Spinal cord (tissue), 10 donors: ENCODE measurements at places on chromosomes 1 and 21. TPM values are rescaled to one million over a fixed set of nuclear protein-coding genes. Genes with fewer than 3 reads are reported as not detected.
A peak's percentile ranks its signal among the peaks of the same experiment; 100 is the strongest.

DNA sequence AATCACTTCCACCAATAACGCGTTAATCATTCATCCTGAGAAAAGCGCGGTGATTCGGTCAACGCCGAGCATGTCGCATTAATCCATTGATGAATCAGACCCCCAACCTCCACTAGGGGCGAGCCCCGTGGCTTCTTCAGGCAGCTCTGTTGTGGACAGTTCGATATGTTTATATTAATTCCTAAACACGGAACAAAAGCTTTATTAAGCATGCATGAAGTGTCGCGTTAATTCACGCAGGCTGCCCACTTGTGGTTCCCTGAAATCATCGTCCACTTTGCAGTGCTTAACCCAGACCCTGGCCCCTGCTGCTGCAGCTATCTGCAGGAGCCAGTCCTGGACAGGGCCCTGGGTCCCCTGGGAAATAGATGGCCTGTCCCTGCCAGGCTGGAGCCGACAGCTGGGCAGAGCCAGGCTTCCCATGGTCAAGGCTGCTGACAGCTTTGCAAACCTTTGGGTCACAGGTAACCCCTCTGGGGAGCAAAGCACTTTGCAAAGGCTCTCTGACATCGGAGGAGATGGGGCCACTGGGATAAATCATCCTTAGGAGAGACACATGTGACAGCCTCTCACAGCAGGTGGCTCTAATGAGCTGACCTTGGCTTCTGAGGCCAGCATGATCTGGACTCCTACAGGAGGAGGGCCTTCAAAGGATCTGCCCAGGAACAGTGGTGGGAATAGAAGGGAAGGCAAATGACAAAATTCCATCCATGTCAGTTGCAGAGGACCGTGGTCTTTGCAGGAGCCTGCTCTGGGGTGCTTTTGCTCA lies 137.0 kb upstream of the AJAP1 start:
- no peak overlapping the region for H3K27ac ChIP-seq
- DNase-seq: no peak
- no peak overlapping the region for H3K4me3 ChIP-seq

- no peaks in the 10 kb centered on the region for H3K27me3 ChIP-seq
- no peak for DNase-seq
- H3K4me3 ChIP-seq: no peak overlapping the region
- no peak overlapping the region for H3K27ac ChIP-seq
- H3K4me1 ChIP-seq: no peaks in the 10 kb centered on the region
Measured at GRCh38 chr1:160850993-160851392, 11.7 kb downstream of the CD244 start.

- no peaks in the 10 kb centered on the region for H3K27me3 ChIP-seq
- DNase-seq: no peak
- H3K27ac ChIP-seq: no peak overlapping the region
Measured at GRCh38 chr1:179205284-179205683, 24.2 kb downstream of the ABL2 start.

DNA sequence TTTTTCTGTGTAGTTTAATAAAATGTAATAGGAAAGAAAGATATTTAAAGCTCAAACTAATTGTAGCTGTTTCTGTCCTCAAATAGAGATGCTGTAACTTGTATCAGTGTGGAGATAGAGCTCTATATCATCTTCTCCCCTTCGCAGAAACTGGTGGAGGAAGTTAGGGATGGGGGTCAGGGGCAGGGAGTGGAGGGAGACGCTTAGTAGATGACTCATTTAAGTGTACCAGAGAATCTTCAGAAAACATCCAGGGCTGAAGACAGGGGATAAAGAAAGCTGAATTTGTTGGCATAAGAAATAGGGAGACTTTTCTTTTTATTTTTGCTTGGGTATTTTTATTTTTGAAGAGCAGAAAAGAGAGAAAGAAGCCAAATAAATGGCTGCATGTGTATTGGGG lies 282.6 kb upstream of the DPYD start:
- H3K4me3 ChIP-seq: no peak overlapping the region
- no peak overlapping the region for H3K27ac ChIP-seq
- DNase-seq: no peak
- peaks cover 3% of the 10 kb centered on the region for H3K4me1 ChIP-seq
- H3K27me3 ChIP-seq: no peaks in the 10 kb centered on the region

DNA sequence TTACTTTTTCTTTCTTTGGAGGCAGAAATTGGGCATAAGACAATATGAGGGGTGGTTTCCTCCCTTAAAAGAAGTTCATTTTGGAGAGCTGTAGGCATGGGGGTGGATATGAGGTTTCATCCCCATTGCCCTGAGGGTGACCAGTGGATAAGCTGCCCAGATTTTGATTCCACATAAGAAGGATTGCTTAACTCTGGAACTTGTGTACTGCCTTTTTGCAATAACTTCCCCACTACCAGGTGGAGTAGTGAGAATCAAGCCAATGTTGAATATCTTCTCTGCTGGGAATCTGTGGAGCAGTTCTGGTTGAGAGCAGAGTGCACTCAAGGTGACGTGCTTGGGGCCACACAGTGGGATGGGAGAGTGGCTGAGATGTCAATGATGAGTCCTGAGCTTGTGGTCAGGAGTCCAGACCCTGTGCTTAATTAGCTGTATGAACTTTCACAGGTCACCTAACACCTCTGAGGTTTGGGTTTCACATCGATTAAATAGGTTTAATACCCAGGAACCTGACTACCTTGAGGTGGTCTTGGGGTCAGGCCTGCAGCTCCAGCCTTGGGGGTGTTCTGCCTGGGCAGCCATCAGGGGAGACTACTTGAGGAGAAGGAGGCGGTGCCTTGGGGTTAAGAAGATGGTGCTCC lies 152.9 kb downstream of the FCRL5 start:
- H3K27ac ChIP-seq: no peak overlapping the region
- no peak for DNase-seq
- H3K27me3 ChIP-seq: no peaks in the 10 kb centered on the region
- no peaks in the 10 kb centered on the region for H3K4me1 ChIP-seq

- DNase-seq: no peak
- peaks cover 7% of the 10 kb centered on the region for H3K4me1 ChIP-seq
- no peaks in the 10 kb centered on the region for H3K27me3 ChIP-seq
- no peak overlapping the region for H3K4me3 ChIP-seq
- peaks cover 22% of the 10 kb centered on the region for H3K36me3 ChIP-seq
Measured at GRCh38 chr21:33850401-33850800, 65.2 kb downstream of the ATP5PO start.

GRCh38 chr1:59730759-59731478 lies 83.8 kb upstream of the HOOK1 start:
- no peak for DNase-seq
- no peak overlapping the region for H3K4me3 ChIP-seq
- peak overlapping the region; percentile 72 for H3K27ac ChIP-seq
- H3K4me1 ChIP-seq: peaks cover 7% of the 10 kb centered on the region

- H3K27me3 ChIP-seq: no peaks in the 10 kb centered on the region
- H3K27ac ChIP-seq: no peak overlapping the region
- H3K4me3 ChIP-seq: no peak overlapping the region
- no peaks in the 10 kb centered on the region for H3K4me1 ChIP-seq
- no peaks in the 10 kb centered on the region for H3K36me3 ChIP-seq
- no peak for DNase-seq
Measured at GRCh38 chr1:206049293-206049692, 3.7 kb upstream of the RHEX start.

GRCh38 chr1:205689479-205689878 lies 9.2 kb upstream of the SLC45A3 start:
- H3K27ac ChIP-seq: no peak overlapping the region
- no peaks in the 10 kb centered on the region for H3K36me3 ChIP-seq
- H3K27me3 ChIP-seq: no peaks in the 10 kb centered on the region
- DNase-seq: no peak
- H3K4me3 ChIP-seq: no peak overlapping the region
- H3K4me1 ChIP-seq: peaks cover 9% of the 10 kb centered on the region

GRCh38 chr1:204473400-204473965 lies 21.1 kb downstream of the PIK3C2B start:
- no peak overlapping the region for H3K4me3 ChIP-seq
- peaks cover 11% of the 10 kb centered on the region for H3K36me3 ChIP-seq
- H3K27ac ChIP-seq: no peak overlapping the region

DNA sequence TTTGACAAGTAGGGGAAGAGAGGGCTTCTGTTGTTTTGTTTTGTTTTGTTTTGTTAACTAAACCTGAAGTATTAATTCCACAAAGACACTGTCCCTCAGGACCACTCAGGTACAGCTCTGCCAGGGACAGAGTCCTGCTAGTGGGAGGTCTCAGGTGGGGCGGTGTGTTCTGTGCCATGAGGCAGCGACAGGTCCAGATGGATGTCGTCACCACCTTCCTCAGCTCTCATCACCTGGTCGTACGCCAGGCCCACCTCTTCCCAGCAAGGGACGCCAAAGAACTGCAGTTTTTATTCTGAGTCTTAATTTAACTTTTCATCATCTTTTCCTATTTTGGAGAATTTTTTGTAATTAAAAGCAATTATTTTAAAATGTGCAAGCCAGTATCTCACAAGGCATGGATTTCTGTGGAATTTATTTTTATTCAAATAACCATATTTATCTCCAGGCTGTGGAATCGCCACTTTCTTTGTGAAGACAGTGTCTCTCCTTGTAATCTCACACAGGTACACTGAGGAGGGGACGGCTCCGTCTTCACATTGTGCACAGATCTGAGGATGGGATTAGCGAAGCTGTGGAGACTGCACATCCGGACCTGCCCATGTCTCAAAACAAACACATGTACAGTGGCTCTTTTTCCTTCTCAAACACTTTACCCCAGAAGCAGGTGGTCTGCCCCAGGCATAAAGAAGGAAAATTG lies 62.5 kb downstream of the POFUT2 start:
- DNase-seq: no peak
- H3K4me3 ChIP-seq: no peak overlapping the region
- peaks cover 33% of the 10 kb centered on the region for H3K36me3 ChIP-seq
- H3K27me3 ChIP-seq: no peaks in the 10 kb centered on the region

- no peak for DNase-seq
- H3K4me1 ChIP-seq: peaks cover 17% of the 10 kb centered on the region
- H3K4me3 ChIP-seq: no peak overlapping the region
- H3K36me3 ChIP-seq: no peaks in the 10 kb centered on the region
- no peak overlapping the region for H3K27ac ChIP-seq
Measured at GRCh38 chr1:167456926-167457325, 61.4 kb downstream of the CD247 start.

- H3K4me1 ChIP-seq: peaks cover 13% of the 10 kb centered on the region
- H3K36me3 ChIP-seq: no peaks in the 10 kb centered on the region
- no peak for DNase-seq
Measured at GRCh38 chr1:201772178-201772577, 56.8 kb upstream of the IPO9 start.

GRCh38 chr1:17125756-17126237 lies 6.5 kb upstream of the PADI2 start:
- H3K36me3 ChIP-seq: no peaks in the 10 kb centered on the region
- H3K27ac ChIP-seq: no peak overlapping the region
- H3K27me3 ChIP-seq: no peaks in the 10 kb centered on the region
- no peak overlapping the region for H3K4me3 ChIP-seq
- peaks cover 24% of the 10 kb centered on the region for H3K4me1 ChIP-seq
- peak; percentile 41 for DNase-seq

DNA sequence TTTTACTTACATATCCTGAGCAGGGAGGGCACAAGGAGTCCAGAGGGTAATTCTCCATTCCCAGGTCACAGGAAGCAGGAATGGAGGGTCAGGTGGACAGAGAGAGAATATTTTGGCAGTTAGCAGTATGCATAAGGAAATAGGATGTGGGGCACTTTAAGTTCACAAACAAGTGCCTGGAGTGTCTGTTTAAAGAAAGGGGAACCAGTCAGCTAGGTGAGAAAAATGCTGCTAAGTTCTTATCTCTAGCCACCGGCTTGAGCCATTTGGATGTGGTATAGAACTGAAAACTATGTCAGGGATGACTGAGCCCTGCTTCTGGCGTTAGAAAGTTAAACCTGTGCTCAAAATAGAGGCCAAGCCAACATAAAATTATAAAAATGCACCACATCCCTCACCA lies 739.7 kb upstream of the NCAM2 start:
- H3K27ac ChIP-seq: no peak overlapping the region
- no peaks in the 10 kb centered on the region for H3K36me3 ChIP-seq
- H3K4me1 ChIP-seq: no peaks in the 10 kb centered on the region

Gene UMODL1
- 0.11 TPM for total RNA-seq

Gene LCE1D
- not detected for total RNA-seq

Gene HHAT
- total RNA-seq: 7.1 TPM
